ENCODE measurements at places on chromosomes 13 and 19.

DNA sequence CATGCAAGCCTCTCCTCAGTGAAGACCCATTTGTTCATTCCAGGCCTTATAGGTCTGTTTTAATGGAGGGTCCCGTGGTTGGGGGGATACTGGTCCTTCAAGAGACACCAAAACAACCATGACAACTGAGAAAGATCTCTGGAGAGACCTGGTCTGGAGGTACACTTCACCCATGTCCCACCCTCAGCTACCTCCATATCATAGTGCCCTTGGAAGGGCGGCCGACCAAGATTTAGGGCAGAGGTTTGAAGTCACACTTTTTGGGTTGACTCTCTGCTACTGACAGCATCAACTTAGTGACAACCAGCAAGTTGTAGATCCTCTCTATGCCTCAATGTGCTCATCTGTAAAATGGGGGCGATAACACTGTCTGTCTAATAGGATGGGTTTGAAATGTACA, 177.3 kb downstream of the TSHZ3 start:
- no peak for DNase-seq

- DNase-seq = no peak
Observed at GRCh38 chr19:50417111-50418081, 1.3 kb upstream of the SPIB start.

DNA sequence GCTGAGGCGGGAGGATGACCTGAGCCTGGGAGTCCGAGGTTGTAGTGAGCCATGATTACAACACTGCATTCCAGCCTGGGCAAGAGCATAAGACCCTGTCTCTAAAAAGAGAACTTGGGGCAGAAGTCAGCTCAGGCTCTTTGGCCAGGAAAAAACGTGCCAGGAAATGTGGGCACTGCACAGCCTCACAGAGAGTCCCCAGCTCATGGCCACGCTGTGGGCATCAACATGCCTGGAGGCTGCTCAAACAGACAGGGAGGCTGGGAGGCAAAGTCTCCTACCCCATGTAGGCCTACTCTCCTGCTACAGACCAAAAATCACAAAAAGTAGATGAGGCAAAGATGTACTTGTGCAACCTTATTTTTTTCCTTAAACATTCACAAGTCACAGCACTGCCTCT, 49.4 kb downstream of the PEPD start:
- no peak for DNase-seq

DNA sequence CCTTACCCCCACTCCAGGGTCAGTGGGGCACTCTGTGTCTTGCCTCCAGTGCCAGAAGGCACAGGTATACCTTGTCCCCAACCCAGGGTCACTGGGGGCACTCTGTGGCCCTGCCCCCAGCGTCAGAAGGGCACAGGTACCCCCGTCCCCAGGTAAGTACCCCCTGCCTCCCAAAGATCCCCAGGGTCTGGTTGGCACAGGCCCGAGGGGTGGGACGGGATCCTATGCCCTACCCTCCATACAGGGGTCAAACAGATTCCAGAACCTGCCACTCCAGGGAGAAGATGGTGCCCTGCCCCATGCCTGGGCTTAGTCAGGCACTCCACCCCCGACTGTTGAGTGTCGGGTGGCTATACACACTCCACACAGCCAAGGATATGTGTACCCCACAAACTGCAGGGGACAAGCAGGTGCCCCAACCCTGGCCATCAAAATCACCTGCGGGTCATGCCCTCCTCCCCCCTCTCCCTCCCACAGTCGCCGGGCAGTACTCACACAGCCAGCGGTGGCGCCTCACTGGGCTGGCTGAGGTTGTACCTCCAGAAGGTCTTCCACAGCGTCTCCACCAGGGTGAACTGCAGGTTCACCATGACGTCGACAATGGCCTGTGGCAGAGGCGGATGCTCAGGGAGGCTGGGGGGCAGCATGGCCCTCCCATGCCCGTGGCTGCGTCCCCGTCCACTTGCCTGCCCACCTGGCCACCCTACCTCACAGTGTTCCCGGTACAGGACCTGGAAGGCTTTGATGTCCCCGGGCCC, 13.8 kb downstream of the DCAF15 start:
- no peak for DNase-seq

DNA sequence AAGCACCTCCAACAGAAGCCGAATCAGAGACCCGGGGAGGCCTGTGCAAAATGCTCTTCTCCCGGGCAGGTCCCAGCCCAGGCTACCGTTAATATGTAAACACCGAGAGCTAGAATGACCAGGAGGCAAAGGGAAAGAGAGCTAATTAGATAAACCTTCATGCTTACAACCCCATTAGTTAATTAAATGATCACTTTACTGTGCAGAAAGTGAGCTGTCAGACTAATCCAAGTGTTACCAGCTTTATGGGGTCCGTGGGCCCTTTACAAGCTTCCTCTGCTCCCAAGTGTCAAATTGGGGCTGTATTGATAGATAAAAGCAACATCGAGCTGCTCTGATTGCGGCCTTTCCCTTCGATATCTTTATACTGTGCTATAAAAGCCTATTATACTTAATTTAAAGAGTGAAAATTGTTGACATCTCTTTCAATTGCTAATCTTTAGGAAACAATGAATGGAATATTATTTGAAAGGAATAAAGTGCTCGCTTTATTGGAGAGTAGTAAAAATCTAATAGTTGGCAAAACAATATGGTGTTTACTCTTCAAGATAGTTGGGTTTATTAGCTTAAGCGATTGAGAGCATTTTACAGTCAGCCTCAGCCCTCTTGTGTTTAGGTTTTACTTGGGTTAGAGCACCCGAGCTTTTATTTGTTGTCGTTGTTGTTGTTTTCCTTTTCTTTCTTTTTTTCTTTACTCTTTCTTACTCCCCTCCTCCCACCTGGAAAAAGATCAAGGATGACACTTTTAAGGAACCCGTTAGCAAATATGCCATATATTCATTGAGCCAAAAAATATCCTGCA, 189.3 kb upstream of the GPR12 start:
- no peak for DNase-seq

GRCh38 chr13:73228546-73228945, 169.7 kb downstream of the KLF5 start:
- no peak for DNase-seq

- DNase-seq = no peak
Observed at GRCh38 chr19:40754611-40755247, 3.7 kb downstream of the SNRPA start.

GRCh38 chr13:41006978-41007743, 12.0 kb downstream of the ELF1 start:
- peak; percentile 51 for DNase-seq

DNA sequence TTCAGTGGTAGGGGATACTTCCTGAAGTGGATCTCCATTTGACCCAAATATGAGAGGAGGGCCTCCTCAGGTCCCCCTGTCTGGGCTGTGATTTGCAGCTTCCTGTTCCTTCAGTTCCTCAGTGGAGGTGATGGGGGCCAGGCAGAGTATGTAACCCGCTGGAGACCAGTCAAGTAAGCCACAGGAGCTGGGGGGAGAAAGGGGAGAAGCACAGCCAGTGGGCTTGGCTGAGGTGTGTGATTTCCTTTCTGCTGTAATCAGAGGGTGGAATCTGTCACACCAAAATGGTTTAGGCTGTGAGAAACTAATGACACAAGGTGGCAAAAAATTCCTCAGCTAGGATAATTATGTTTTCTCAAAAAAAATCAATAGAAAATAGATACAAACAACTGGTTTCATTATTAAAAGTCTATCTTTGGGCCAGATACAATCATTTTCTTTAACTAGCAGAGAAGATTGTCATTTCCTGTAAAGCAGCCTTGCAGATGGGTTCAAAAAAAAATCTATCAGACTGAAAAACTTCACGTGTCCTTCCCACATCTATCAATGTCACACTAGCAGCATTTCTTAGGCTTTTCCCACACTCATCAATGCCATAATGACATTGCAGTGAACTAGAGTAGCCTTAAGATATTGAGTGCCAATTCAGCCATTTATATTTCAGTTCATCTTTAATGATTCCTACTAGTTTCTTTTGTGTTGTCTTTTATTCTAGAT, 1660.3 kb downstream of the EFNB2 start:
- peak; percentile 2 for DNase-seq

- no peak for DNase-seq
Observed at GRCh38 chr13:52782471-52783448, 43.1 kb upstream of the CNMD start.

DNA sequence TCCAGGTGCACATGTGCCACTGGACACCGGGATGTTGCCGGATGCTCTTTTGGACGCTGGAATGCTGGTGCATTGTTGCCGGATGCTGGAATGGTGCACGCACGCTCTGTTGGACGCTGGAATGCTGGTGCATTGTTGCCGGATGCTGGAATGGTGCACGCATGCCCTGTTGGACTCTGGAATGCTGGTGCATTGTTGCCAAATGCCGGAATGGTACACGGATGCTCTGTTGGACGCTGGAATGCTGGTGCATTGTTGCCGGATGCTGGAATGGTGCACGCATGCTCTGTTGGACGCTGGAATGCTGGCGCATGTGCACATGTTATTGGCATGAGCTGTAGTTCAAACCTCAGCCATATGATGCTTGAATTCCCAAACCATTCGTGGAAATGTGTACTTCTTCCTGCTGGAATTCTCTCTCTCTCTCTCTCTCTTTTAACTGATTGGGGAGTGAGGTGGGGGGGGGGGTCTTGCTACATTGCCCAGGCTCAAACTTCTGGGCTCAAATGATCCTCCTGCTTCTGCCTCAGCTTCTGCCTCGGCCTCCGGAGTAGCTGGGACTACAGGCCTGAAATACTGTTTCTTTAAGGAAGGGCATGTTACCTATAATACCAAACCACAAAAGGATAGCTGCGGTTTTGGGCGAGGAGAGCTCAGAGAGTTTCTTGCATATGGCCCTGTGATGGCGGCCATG, 1.2 kb upstream of the MCF2L start:
- no peak for DNase-seq

DNA sequence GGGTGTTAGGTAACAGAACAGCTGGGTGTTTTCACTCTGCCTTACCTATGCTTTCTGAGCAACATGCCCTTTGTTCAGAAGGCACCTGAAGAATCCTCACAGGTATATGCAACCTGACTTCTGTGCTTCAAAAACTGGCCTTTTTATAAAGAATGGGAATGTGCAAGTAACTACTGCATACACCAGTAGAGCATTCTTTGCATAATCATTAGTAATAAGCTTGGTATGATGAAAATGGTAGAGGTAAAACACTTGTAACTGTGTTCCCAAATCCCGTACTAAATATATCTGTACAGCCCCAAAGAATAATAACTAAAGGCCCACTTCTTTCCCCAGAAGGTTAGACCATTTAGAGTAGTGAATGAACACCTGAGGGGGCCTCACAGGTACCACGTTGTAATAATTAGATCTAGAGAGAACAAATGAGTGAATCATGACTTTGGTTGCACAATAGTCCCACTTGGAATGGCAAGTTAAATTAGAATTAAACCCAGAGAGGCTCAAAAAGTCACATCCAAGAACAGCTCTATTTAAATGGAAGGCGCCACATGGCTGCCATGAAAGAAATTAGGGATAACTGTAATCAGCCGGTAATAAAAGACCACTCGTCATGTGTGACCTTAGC, 413.9 kb downstream of the KLF12 start:
- DNase-seq = no peak

GRCh38 chr13:91211510-91211909, 136.0 kb upstream of the MIR17HG start:
- DNase-seq = no peak

DNA sequence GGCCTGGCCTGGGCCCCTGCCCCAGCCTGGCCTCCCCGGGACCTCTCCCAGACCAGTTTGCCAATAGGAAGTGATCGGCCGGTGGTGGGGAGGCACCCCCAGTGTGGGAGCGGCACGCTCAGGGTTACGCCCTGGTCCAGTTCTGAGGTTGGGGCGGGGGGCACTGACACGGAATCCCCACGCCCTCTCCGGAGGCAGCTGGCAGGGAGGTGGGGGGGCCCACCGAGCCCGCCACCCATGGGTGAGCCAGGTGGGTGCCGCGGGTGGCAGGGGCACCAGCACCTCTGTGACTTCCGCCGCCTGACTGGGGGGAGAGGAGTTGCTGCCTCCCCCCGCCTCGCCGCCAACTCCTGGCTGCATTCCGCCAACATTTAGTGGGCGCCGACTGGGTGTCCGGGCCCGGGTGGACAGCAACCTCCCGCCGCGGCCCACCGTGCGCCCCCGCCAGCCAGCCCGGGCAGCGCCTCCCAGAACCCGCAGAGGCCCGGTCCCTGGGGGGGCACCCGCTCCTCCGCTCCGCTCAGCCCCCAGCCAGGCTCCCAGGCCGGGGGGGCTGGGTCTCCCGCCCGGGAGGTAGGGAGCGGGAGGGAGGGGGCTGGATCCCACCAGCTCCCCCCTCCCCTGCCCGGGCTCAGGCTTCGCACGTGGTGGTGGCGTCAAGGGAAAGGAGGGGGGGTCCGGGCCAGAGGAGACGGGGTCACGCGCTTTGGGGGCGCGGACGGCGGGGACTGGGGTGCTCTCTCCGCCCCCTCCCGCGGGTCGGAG, 2.0 kb downstream of the ZBTB7A start:
- DNase-seq = no peak

- peak; percentile 55 for DNase-seq
Observed at GRCh38 chr19:17184371-17184841, 30.8 kb upstream of the USE1 start.

- no peak for DNase-seq
Observed at GRCh38 chr19:40739871-40740703, 10.2 kb downstream of the ACTMAP start.

- DNase-seq = peak; percentile 32
Observed at GRCh38 chr13:54029226-54029625, 1000.6 kb downstream of the OLFM4 start.

GRCh38 chr19:49632576-49632975, 7.4 kb downstream of the RRAS start:
- DNase-seq = no peak

DNA sequence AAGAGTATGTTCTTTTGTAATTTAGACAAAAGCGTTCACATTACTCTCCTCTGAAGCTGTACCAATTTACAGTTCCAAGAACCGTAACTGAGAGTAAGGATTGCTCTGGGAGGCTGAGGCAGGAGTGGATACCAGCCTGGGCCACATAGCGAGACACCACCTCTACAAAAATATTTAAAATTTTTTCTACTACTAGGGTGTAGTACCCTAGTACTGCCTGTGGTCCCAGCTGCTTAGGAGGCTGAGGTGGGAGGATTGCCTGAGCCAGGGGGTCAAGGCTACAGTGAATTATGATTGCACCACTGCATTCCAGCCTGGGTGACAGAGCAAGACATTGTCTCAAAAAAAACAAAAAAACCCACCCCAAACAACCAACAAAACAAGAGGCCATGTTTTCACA, 12.1 kb upstream of the CYP2A6 start:
- no peak for DNase-seq

GRCh38 chr13:113884821-113885220, 20.9 kb upstream of the GAS6 start:
- DNase-seq = no peak

DNA sequence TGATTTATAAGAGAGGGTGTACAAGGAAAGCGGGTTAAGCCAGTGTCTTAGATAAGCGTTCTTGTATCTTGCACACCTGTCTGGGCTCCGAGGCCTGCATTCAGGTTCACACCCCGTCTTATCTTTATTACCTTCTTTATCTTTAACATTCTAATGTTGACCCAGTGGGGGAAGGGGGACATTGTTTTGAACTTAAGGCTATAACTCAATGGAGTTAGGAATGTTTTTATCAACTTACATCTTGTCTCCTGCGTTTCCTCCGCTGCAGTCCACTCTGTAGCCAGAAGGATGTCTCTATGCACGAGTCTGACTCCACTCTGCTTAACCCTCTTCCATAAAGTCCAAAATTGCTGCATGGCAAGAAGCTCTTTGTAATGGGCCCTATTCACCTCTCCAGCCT, 71.2 kb downstream of the FGF9 start:
- DNase-seq = no peak

GRCh38 chr19:44707794-44708193, 8.8 kb downstream of the CEACAM16 start:
- no peak for DNase-seq

Data from KG1 (cell line).